HTR-8/SVneo (cell line): ENCODE measurements at places on chromosomes 11 and 22.

- peak; percentile 86 for DNase-seq
Measured at GRCh38 chr11:65420979-65421793, 1.4 kb upstream of the NEAT1 start.

DNA sequence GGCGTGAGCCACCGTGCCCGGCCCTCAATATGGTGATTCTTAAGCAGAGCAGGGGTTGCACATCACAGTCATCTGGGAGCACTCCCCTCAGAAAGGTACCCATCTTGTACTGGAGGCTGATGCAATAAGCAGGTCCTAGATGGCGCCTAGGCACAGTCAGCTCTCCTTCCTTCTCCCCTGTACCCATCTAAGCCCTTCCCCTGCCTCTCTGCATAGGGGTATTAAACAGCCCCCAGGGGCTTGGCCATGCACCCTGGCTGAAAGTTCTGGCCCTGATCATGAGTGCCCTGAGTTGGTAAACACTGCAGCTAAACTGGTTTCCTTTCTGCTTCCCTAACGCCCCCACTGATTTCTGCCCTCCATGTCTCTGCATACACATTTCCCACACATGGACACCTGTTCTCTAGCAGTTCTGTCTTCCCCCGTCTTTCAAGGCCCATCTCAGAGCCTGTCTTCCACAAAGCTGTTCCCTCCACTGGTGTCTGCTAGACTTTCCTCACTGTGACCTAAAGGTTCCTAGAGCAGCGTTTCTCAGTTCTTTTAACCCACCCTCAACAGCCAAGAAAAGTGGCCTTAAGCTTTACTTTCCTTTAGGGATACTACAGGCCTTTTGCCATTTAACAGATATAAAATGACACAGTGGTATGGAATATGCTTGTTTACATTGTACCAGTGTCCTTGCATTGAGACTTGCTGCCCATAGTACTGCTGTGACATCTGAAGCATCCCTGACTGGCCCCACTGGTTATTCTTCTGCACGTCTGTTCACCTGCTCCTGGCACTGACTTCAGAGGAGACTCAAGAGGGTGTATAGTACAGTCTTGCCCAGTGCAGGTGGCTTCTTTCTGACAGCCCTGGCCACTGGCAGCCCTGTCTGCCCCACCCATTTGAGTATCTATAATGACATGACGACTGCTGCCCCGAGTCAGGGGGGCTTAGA lies 15.6 kb downstream of the UBE2L3 start:
- DNase-seq = no peak

DNA sequence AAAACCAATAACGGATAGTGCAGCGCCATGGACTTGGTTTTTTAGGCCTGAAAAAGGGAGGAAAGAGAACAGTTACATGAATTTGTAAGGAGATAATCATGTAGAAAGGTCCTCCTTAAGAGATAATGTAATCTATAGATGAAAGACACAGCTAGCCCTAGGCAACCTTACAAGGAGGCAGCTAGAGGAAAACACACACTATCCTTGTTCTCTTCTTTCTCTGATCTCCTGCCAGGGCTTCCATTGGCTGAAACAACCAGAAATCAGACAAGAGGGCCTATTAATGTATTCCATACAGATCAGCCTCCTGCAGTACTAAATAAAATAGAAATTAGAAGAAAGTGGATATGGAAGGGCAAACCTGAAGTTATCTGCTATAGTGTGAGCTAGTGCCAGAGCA lies 53.0 kb downstream of the KCNA4 start:
- DNase-seq = no peak

DNA sequence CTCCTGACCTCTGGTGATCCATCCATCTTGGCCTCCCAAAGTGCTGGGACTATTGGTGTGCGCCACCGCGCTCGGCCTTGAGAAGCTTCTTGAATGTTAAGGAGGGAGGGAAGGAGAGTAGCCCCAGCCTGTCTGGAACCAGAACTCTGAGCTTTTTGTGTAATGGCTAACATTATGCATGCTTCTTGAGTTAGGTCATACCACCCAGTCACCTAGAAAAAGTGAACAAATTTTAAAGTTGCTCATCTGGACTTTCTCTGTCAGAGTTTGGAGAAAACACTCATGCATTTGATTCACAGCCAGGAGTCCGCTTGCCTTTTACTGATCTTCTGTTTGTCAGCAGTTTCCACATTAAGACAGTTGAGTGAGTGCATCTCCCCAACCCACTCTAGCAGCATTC lies 82.1 kb downstream of the PPP6R3 start:
- peak; percentile 24 for DNase-seq

DNA sequence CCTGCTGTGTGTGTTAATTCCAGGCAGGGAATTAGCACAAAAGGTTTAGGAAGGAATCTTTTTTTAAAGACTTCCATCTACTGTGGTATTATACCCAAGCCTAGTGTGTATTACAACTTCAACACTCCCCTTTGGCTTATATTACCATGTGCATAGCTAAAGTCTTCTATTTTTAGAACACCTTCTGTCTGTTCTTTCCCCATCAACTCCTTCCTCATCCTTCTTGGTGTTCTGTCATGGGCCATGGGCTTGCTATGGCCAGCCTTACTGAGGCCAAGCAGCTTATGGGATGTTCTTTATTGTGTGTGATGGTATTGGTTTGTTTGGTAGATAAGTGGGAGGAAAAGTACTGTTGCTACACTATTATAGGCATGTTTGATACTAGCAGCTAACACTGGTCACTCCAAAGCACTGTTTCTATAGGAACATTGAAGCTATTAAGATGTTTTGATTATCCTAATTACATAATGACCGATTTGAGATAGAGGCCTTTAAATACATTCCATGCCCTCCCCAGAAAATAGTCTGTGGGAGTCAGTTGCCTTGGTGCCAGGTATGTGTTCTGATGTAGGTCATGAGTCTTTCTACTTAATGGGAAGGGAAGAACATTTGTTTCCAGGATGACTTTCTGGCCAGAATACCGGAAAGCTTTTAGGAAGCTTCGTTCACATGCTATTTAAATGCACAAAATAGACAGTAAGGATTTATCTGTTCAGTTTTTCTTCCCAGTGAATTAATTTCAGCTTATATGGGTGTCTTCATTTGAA lies 16.5 kb downstream of the MCAM start:
- DNase-seq = no peak

DNA sequence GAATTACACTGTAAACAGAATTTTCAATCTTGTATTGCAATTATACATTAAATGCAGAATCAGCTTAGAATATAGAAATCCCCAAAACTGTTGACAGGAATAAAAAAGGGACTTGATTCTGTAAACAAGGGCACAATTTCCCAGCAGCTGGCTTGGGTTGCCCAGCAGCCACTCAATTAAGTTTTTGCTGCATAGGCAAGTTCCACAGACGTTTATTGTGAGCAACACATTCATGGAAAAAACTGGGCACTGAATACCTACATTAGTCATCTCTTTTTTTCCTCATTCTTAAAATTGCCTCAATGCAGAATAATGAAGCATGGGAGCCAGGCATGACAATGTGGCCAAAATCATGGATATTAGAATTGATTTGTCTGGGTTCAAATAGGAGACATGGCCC lies 421.8 kb upstream of the ANO5 start:
- DNase-seq = no peak

DNA sequence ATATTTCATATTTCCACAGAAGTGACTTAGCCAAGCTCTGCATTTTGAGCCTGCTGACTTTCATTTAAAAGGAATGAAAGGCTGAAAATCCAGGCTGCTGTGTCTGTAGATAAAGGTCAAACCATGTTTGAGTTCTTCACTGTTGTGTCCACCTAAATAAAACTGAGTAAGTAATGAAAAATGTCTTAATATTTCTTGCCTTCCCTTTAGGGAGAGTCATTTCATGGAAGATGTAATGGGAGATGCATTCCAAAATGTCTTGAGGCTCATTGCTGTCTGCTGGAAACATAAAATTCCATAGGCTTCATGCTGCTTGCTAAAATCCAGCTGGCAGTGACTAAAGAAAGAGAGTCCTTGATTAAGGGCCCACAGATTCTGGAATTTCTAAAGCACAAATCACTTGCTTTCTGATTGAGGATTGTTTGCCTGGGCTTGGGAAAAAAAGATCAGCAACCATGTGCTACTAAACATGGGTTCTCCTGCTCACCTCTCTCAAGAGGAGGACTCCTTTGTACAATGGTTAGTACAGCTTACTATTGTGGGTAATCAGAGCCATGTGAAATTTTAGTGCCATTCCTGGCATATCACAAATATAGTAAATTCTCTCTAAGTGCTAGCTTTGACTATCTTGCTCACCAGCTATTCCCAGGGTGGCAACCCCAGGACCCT lies 56.9 kb downstream of the PANX1 start:
- no peak for DNase-seq

DNA sequence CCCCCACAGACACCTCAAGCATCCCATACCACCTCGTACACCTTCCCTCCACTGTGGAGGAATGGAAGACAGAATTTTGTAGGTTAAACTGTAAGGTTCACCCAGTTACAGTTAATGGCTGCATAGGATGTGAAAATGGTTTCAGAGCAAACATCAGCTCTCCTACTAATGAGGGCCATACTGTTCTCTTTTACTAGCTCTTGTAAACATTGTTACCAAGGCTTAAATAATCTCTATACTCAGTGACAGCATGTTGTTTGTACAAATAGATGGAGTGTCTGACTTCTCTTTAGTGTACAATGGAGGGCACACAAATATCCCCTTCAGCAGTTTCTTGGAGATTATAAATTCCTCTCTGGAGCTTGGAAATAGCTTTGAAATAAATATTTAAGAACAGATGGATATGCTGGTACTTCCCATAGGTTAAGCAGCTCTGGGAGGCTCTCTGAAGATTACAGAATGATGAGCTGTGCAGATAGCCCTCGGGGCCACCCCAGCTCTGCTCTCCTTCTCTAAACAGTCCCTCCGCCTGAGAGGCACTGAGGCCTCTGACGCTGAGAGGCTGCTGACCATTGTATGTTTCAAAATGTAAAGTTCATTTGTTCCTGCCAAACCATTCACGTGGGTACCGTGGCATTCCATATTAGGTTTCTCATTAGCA lies 25.7 kb downstream of the TTC12 start:
- DNase-seq = no peak

DNA sequence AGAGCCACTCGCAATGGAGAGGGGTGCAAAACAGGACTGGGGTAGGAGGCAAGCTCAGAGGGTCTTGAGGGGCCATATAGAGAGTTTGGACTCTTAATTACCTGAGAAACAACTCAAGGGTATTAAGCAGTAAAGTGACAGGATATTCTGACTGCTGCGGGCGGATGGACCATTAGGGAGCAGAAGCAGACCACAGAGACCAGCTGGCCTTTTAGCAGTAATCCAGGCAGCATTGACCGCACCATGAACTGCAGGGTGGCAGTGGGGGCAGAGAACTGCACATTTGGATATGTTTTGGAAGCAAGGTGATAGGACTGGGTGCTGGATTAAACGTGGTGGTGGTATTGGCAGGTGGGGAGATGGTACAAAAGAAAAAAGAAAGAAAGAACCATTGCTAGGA lies 125.3 kb downstream of the DBX1 start:
- DNase-seq = no peak
